ENCODE measurements at places on chromosomes 1 and 21. TPM values are rescaled to one million over a fixed set of nuclear protein-coding genes. Genes with fewer than 3 reads are reported as not detected.

TENT5C gene
- total RNA-seq = 0.45 TPM

APOBEC4 gene
- total RNA-seq = not detected

FCRL3 gene
- not detected for total RNA-seq

C4BPB gene
- total RNA-seq = not detected

PRRX1 gene
- total RNA-seq = 679 TPM

NBPF26 gene
- total RNA-seq = 32.5 TPM

IFI44 gene
- 14.2 TPM for total RNA-seq

TMCC2 gene
- total RNA-seq = 7.0 TPM

OR6K3 gene
- not detected for total RNA-seq

OPN3 gene
- total RNA-seq = 2.6 TPM

SERTAD4 gene
- total RNA-seq = 16.7 TPM

TCP10L gene
- total RNA-seq = 0.45 TPM

KIF2C gene
- 1.1 TPM for total RNA-seq

KLF17 gene
- total RNA-seq = 1.1 TPM

NR1I3 gene
- not detected for total RNA-seq

RBP7 gene
- not detected for total RNA-seq

LEMD1 gene
- total RNA-seq = 0.36 TPM

PROK1 gene
- not detected for total RNA-seq

FGR gene
- not detected for total RNA-seq

CASQ2 gene
- not detected for total RNA-seq

LPAR3 gene
- total RNA-seq = 3.6 TPM

DESI2 gene
- total RNA-seq = 54.7 TPM

THEM5 gene
- not detected for total RNA-seq

DIPK1A gene
- total RNA-seq = 17.1 TPM

IL10 gene
- not detected for total RNA-seq

Measured in fibroblast of the aortic adventitia (primary cell).